Endothelial cell (in vitro differentiated cells): ENCODE measurements at places on chromosomes 2 and 18.

GRCh38 chr2:156476850-156477206, 40.6 kb downstream of the GPD2 start:
- H3K36me3 ChIP-seq: no peaks in the 10 kb centered on the region
- no peaks in the 10 kb centered on the region for H3K27me3 ChIP-seq
- H3K27ac ChIP-seq: no peak overlapping the region
- no peak overlapping the region for H3K4me3 ChIP-seq
- no peak for DNase-seq

- no peak overlapping the region for H3K4me3 ChIP-seq
- H3K4me1 ChIP-seq: no peaks in the 10 kb centered on the region
- DNase-seq: no peak
- no peaks in the 10 kb centered on the region for H3K36me3 ChIP-seq
- no peak overlapping the region for H3K27ac ChIP-seq
Measured at GRCh38 chr18:49548229-49548636, 13.6 kb upstream of the LIPG start.

DNA sequence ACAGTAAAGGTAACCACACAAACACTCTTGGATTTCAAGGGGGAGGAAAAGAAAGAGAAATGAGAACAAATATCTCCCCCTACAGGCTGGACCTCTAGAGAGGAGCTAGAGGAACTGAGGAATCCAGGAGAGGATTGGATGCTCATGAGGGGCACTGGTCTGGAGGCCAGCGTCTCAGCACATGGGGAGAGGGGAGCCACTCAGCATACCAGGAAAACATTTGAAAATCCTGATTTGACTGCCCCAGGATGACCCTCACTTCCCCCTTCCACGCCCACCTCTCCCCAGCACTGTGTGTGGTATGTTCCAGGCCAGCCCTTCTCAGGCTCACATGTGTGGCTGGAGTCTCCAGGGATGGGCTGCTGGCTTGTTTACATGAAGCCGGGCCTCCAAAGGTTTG, 396.8 kb upstream of the ID2 start:
- no peak overlapping the region for H3K27ac ChIP-seq
- no peak overlapping the region for H3K4me3 ChIP-seq
- H3K27me3 ChIP-seq: no peaks in the 10 kb centered on the region
- DNase-seq: no peak
- no peaks in the 10 kb centered on the region for H3K36me3 ChIP-seq

- H3K27ac ChIP-seq: peak overlapping the region; percentile 100
- H3K36me3 ChIP-seq: no peaks in the 10 kb centered on the region
- peaks cover 8% of the 10 kb centered on the region for H3K27me3 ChIP-seq
- peak; percentile 15 for DNase-seq
- H3K4me1 ChIP-seq: peaks cover 86% of the 10 kb centered on the region
Measured at GRCh38 chr18:55419132-55419946, 168.7 kb downstream of the TCF4 start.

DNA sequence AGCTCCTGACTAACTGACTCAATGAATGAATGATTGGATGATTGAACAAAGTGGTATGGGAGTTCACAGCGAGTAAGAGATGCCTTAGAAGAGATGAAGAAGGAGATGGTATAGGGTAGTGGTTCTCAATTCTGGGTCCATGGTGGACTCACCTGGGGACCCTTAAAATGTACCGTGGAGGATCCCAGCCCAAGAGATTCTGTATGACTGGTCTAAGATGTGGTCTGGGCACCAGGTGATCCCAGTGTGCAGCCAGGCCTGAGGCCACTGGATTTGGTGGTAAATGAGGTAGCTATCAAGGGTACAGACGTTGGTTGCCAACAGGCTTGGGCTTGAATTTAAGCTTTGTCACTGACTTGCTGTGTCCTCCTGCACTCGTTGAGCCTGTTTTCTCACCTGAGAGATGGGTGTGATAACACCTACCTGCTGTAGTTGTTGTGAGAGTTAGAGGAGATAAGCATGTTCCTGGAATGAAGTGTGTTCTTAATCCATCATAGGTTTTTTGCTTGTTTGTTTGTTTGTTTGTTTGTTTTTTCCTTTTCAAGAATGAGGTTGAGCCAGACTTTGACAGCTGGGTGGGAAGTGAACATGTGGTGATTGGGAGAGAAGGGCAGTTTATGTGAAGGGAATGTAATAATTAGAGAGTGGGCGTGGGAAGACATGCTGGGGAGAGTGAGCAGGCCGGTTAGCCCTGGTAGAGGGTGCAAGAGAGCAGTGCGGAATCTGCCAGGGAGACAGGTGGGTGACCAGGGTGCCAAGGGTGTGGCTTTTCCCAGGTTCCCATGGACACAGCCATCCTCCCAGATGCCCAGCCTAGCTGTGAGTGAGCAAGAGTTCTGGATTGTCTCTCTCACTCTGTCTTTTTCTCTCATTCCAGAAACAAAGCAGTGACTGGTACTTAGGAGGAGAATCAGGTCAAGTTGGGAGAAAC, 31.4 kb upstream of the IL1B start:
- no peak for DNase-seq
- H3K36me3 ChIP-seq: peaks cover 9% of the 10 kb centered on the region
- H3K4me3 ChIP-seq: no peak overlapping the region

DNA sequence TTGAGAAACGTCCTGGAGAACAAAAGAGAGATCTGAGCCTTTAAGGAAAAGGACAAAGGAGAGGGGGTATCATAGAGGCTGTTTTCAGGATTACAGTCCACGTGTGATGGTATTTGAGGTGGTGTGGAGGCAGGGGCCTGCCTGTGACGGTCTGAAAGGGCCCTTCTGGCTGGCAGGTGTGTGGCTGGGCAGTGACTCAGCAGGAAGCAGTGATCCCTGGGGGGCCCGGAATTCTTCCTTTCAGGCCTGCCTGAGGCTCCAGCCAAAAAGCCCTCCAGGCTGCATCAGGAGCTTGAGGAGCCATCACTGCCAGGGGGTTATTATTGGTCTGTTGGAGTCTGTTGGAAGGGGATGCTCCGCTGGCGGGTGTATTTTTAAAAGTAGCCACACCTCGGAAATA, 97.2 kb upstream of the TMEM18 start:
- peaks cover 6% of the 10 kb centered on the region for H3K27me3 ChIP-seq
- H3K4me1 ChIP-seq: peaks cover 3% of the 10 kb centered on the region
- no peaks in the 10 kb centered on the region for H3K36me3 ChIP-seq
- DNase-seq: no peak

DNA sequence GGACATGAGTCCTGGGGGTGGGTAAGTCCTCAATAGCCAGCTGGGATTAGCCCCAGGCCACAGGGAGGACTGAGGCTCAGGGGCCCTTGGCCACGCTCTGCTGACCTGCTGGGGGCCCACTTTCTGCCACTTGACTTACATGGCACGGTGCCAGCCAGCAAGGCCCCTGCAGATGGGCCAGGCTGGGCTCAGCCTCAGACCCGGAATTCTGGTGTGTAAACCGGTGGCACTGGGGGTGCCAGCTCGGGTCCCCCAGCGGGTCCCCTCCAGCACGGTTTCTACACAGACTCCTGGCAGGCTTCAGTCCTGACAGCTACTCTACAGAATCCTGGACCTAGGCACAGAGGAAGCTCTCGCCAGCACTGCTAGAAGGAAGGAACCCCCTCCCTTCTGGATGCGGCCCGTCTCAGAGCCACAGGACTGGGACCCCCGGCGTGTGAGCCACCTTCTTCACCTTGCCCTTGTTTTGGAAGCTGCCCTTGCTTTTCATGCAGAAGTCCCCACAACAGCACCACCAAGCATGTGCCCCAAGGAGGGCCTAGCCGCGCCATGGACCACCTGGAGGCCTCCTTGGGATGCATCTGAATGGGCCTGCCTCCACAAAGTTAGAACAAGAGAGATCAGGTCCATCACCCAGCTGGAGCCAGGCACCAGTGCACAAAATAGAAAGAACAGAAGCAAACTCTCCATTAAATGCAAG, 8.0 kb downstream of the HDAC4 start:
- H3K27ac ChIP-seq: peak overlapping the region; percentile 30
- peaks cover 8% of the 10 kb centered on the region for H3K4me1 ChIP-seq
- no peak overlapping the region for H3K4me3 ChIP-seq
- no peaks in the 10 kb centered on the region for H3K36me3 ChIP-seq

DNA sequence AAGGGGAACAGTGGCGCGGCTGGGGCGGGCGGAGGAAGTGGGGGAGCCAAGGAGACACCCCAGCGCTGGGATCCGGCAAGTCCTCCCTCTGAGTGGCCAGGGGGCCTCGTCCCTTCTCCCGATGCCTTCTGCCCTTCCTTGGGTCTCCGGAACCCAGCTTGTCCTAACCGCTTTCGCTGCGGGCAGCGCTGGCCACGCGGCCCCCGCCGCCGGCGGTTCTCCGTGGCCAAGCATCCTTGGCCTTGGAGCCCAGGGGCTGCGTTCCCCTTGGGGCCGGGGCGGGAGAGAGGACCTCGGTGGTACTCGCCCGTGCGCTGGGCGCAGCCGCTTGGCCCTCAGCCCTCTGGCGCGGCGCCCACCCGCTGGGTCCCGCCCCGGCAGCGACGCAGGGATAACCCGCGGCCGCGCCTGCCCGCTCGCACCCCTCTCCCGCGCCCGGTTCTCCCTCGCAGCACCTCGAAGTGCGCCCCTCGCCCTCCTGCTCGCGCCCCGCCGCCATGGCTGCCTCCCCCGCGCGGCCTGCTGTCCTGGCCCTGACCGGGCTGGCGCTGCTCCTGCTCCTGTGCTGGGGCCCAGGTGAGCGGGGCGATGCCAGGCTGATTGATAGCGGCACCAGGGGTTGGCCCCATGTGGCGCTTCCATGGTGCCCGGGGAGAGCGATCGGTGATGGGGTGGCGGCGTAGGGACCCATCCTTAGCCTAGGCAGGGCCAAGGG, 128.7 kb downstream of the UXS1 start:
- peaks cover 22% of the 10 kb centered on the region for H3K27me3 ChIP-seq
- H3K36me3 ChIP-seq: no peaks in the 10 kb centered on the region
